ENCODE measurements at places on chromosomes 12 and 14.

- no peak for DNase-seq
Observed at GRCh38 chr14:47763188-47763854, 87.9 kb upstream of the MDGA2 start.

- DNase-seq: no peak
Observed at GRCh38 chr12:94208622-94208966, 60.2 kb downstream of the PLXNC1 start.

- DNase-seq: no peak
Observed at GRCh38 chr12:131939007-131939406, 9.9 kb downstream of the PUS1 start.

- no peak for DNase-seq
Observed at GRCh38 chr12:22105542-22105941, 59.5 kb downstream of the CMAS start.

- DNase-seq: no peak
Observed at GRCh38 chr14:76307786-76308780, 67.9 kb upstream of the ESRRB start.

- DNase-seq: no peak
Observed at GRCh38 chr12:124761871-124762270, 101.8 kb downstream of the SCARB1 start.

DNA sequence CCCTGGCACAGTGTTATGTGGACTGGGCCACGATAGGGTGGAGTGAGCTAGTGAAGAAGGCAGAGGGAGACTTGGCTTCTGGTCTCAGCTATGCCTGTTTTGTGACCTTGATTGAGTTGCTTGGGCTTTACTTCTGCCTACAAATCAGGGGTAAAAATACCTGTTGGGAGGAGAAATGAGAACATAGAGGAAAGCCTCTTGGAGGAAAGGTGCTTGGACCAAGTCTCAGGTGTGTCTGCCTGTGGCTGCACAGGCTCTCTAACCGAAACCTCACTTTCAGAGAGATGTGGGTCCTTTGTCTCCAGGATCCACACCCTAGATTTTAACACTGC lies 4.9 kb downstream of the SDR39U1 start:
- DNase-seq: no peak

Measured in retinal pigment epithelial cell (primary cell).